Urothelium cell line (cell line): ENCODE measurements at places on chromosomes 4 and X.

DNA sequence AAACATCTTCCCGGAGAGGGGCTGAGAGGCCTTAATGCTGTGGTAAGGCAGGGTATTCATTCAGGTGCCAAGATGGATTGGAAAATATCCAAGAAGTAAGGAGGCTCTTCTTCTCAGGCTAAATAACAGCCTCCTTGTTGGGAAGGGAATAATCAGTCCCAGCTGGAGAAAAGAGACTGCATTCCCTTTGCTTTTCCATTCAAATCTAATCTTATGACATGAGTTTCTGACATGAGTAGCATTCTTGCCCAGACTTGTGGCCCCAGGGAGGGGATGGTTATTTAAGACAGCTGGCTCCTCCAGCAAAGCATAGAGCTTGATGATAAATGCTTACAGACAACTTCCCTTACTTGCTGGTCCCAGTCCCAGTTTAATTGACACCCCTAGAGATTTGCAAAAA, 98.3 kb downstream of the DCLK2 start:
- DNase-seq: no peak

GRCh38 chr4:80215449-80216052, 18.2 kb downstream of the PRDM8 start:
- DNase-seq: no peak

GRCh38 chr4:76752861-76753501, 145.0 kb downstream of the SOWAHB start:
- DNase-seq: peak; percentile 86

DNA sequence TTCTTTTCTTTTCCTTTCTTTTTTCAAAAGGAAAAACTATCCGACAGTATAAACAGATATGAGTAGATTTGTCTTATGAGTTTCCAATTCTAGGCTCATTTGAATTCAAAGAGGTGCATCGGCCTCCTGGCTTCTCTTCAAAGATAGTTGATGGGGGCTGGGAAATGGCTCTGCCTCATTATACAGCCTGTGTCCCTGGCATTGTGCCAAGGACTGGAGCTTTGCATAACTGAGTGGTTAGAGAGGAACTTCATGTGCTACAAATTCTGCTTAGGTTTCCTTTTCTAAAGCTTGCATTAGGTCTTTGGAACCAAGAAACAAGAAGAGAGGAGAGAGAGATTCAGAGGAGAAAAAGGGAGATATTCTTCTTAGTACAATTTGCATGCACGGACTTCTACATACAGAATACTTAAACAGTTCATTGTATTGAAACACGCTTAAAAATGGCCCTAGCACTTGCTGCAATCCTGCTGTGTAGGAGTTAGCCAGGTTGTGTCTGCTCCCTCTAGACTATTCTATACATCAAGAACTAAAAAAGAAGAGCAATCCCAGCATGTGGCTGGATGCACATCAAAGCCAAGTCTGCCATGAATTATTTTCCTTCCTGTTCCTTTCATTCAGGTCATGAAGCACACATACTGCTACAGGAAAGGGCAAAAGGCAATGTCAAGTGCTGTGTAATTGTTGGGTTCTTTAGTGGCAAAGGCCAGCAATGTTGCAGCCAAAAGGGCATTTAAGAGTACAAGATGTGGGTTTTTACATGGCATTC, 70.9 kb downstream of the INTS12 start:
- no peak for DNase-seq

GRCh38 chrX:102712216-102712966, at the start of gene GPRASP2:
GPRASP2 (plus strand) TSS chrX:102712448; CDS start chrX:102714870, 2,422 bp downstream.
- DNase-seq: peak; percentile 33

GRCh38 chr4:55979562-55979961, 30.8 kb downstream of the CEP135 start:
- DNase-seq: no peak

- DNase-seq: peak; percentile 2
Measured at GRCh38 chrX:11533199-11533651, 132.5 kb downstream of the ARHGAP6 start.
